ENCODE measurements at places on chromosomes 3 and 15.

DNA sequence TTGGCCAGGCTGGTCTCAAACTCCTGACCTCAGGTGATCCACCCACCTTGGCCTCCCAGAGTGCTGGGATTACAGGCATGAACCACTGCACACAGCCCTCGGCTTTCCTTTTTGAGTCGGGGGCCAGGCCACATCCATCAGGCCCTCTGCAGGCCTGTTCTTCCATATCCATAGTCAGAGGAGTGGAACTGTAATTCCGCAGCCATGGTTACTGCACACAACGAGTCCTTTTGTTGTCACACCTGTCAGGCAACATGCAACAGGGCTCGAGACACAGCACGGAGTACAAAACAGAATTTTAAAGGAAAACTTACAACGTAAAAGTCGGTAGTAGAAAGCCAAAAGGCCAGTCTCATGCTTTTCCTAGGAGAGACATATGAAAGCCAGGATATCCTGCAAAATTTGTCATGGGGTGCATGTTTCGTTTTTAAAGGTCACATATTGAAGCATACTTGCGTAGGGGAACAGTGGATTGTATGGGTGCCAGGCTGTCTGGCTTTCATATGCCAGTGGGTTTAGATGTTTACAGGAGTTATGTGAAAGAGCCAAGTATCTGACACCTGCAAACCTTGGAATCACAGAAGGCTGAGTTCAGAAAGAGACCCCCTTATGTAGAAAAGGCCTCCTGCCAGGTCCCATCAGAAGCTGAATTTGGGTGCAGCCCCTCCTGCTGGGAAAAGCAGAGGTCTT lies 63.2 kb upstream of the LPP start:
- no peak for DNase-seq

GRCh38 chr3:152742368-152743347 lies 92.3 kb upstream of the P2RY1 start:
- no peak for DNase-seq

- DNase-seq = no peak
These were observed 320.9 kb downstream of the PTPRG start for GRCh38 chr3:61882253-61882652.

DNA sequence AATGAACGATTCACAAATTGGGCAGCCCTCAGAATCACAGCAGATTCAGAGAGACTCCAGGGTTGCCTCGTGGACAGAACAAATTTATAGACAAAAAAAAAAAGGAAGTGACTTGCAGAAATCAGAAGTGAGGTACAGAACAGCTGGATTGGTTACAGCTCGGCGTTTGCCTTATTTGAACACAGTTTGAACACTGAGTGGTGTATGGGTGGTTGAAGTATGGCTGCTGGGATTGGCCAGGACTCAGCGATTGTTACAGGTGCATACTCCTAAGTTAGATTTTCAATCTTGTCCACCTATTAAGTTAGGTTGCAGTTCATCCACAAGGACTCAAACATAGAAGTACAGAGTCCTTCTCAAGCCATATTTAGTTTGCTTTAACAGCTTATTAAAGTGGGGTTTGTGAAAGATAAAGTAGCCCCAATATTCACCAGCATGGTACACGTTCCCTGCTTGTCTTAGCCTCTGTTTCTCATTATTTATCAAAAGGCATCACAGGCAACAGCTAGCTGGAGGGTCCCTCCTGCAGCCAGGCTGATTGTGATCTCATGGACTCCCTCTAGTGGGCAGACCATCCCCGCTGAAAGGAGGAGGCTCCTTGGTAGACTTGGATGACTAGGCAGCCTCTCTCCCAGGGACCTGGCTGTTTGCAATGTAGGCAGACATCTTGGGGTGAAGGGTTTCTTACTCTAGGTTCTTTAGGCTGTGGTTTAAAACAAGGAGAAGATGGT lies 17.6 kb upstream of the ALDH1L1 start:
- DNase-seq = no peak

- no peak for DNase-seq
These were observed 281.4 kb upstream of the CTDSPL start for GRCh38 chr3:37580237-37580636.

DNA sequence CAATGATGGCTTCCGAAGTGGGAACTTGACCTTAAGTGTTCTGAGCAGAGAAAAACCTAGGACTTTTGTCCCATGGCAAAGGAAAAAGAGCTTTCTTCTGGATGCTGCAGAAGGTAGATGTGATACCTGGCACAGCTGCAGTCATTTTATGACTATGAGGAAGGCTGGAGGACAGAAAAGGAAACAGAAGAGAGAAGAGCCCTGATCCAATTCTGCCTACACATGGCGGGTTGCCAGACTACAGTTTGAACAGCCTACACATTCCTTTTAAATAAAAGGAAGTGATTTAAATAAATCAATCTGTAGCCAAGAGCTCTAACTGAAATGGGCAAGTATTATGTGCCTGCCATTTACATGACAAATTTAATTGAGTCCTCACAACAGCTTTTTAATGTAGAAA lies 43.6 kb upstream of the CHRNB4 start:
- DNase-seq = no peak

- no peak for DNase-seq
These were observed 99.0 kb downstream of the TMCC1 start for GRCh38 chr3:129794311-129795185.

- no peak for DNase-seq
These were observed 174.1 kb upstream of the DPH6 start for GRCh38 chr15:35720019-35720418.

- DNase-seq = peak; percentile 64
These were observed 1026.0 kb downstream of the TUSC7 start for GRCh38 chr3:117735481-117736101.

DNA sequence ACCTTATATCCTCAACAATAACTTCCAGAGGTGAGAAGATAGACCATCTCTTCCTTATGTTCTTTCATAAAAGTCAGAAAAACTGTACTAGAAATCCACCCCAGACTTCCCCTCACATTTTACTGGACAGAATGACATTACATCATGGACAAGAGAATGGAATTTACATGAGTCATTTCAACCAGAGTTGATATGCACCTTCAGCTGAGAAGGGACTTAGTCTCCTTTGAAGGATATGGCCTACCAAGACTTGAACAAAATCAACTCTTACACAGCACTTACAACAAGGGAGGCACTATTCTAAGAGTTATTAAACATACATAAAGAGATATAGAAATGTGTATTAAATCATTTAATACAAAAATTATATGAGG lies 380.0 kb upstream of the DPH6 start:
- no peak for DNase-seq

GRCh38 chr15:95327183-95327525 lies 1003.3 kb upstream of the NR2F2 start:
- DNase-seq = no peak

- DNase-seq = no peak
These were observed 168.8 kb upstream of the VEPH1 start for GRCh38 chr3:157672061-157672460.

DNA sequence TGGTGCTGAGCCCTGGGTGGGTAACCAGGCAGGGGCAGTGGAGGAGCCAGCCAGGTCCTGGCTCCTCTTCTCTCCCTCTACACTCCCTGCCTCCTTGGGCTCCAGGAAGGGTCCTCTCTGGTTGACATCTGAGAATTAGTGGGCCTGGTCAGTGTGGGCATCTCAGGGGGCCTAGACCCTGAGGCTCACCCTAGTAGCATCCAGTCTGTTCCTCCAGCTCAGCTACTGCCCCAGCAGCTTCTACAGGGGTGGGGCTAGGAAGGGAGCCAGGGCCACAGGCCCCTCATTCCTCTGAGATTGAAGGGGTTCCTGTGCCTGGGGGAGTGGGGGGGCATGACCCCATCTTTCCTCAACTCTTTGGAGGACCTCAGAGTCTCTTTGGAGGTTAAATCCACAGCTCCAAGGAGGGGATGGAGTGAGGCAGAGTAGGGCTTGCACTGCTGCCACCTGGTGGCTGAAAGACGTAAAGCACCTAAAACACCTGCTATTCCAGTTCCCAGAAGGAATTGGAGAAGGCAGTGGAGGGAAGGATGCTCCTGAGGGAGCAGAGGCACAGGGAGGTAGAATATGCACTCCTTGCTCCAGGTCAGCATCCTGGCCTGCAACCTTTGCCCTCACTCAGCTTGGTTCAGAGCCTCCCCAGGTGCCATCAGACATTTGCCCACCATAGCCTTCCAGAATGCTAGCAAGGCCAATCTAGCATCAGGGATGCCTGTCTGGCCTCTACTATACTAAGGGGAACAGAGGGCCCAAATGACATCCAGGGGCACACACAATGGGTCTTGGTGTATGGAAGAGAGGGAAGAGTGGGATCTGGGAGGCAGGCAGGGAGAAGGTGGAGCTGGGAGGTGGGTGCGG lies 25.1 kb downstream of the C3orf18 start:
- peak; percentile 15 for DNase-seq

GRCh38 chr3:131995891-131996290 lies 38.9 kb downstream of the CPNE4 start:
- peak; percentile 45 for DNase-seq

DNA sequence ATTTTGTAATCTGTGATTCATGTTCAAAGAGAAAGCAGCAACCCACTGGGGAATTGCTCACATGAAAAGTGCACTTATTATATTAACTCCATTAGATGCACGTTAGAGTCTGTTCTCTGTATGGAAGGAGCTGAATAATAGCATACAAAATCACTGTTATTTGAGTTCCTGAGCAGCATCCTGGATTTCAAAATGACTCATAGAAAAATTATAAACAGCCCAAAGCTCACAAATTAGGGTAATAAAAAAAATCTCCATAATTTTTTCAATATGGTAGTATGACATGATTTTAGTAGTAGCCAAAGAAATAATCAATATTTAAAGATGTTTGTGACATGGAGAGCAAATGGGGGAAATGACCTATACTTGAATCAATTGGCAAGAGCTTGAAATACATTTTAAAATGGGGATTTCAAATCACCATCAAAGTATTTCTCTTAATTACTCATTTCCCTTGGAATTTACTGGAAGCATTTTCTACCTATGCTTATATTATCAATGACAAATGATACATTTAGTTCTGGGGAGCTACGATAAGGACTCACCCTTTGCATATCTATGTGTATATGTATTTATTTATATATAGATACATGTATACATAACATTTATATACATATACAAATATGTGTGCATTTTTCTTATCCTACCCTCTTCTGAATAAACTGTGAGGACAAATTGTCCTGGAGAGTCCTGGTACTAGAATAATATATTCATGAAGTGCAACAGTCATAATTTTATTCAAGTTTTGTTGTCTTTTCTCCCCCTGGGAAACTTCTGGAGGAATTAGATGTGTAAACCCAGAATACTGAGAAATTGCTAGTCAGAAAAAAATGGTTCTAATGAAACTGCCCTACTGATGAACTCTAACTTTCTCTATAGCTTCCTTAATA lies 116.3 kb downstream of the RPL22L1 start:
- peak; percentile 69 for DNase-seq

- no peak for DNase-seq
These were observed 1072.6 kb downstream of the ROBO2 start for GRCh38 chr3:78112291-78113010.

DNA sequence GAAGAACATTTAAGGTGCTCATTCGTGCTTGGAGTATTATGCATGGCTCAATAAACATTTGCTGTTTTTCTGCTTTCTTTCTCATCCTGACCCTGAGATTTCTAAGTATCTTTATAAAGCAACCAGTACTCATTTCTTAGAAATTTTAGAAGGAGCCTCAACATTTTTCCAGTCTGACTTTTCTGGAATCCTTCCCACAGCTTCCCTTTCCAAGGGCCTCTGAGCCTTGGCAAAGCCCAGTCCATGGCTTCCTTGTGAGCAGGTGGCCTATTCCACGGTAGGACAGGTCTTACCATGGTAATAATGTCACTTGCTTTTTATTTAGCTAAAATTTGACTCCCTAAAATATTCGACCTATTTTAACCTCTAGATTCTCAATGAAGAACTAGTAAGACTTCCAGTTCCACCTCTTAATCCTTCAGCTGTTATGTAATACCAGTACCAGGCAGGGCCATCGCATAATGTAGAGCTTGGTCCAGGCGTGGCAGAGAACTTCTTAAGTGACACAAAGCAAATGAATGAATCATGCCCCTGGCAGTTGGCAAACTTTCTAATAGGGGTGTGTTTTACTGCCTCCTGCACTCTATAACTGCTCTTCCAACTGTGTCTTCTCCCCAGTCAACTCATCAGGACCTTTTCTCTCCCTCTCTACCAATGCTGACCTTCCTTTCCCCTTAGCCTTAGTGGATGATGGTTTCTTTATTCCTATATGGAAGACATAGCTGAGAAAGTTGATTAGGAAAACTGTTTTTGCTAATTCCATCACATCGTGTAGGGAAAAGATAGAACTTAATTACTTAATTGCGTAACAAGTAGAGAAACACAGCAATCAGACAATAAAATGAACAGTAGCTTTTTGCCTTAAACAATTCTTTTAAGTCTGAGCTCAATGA lies 894 bp upstream of the TM4SF4 start:
- DNase-seq = peak; percentile 63

- DNase-seq = no peak
These were observed 31.4 kb downstream of the NPTN start for GRCh38 chr15:73601451-73602445.

GRCh38 chr3:112776000-112776399 lies 70.7 kb downstream of the CD200R1L start:
- DNase-seq = no peak

DNA sequence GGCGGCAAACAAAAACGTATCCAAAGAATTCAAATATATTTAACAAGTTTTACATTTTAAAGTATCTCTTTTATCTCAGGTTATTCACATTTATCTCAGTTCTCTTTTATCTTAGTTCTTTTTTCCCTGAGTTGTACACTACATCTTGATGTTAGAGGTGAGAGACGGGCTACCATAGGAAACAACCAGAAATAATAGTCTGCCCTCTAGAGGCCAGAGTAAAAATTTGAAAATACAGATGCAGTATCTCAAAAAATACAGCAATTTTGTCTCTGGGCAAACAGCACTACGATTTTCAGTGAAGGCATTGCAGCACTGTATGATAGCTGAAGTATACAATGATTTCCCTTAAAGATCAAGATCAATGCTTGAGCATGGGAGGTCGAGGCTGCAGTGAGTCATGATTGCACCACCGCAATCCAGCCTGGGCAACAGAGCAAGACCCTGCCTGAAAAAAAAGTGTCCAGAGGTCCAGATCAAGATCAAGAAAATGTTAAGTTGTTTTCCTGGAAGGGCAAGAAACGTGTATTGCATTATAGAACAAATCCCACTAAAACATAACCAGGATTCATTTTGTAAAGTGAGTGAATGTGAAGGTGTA lies 82.6 kb upstream of the ATP11B start:
- DNase-seq = no peak

DNA sequence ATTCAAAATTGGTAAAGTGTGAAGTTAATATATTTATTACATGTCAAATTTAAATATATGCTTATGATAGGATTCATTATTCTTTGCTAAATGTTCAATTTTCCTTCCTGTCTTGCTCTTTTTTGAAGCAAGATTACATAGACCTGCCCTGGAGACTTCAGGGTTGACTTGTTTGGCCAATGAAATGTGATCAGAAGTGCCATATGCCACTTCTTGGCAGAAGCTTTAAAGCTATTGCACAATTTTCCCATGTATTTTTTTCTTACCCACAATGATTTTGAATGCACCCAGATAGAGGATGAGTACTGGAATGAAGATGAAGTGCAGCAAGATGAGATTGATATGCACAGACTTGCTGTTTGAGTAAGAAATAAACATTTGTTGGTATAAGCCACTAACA lies 406.3 kb upstream of the BCHE start:
- no peak for DNase-seq
